ENCODE measurements at places on chromosomes 7 and 10.

DNA sequence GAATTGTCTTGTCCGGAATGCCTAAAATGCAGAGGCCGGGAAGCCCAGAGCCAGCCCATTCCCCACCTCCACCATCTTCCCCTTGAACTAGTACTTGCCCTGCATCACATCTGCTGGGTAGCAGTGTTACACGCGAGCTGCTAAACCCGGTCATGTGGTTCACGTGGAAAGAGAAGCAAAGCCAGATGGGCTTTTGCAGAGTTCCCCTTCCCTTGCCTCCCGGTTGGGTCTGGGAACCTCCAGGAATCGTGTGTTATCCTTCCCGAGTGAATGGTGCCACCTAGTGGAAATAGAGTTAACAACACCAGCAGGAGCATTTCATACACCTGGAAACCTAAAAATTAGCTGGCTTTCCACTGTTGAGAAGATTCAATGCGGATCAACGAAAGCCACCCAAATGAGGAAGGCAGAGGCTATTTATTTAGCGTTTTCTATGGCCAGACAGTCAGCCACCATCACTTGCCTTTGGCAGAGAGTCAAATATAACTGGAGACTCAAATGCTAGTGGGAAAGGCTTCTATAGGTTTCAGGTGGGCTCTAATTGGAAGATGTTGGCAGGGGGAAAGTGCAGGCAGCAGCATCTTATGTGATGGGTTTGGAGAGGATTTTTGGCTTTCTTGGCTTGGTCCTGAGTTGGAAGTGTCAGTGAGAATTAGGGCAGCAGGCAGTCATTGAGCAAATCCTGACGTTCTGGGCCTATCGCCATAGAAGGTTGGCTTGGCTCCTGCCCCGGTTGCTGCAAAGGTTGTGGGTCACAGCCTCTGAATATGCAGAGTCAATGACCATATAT lies 12.9 kb upstream of the DENND2A start:
- no peak for DNase-seq

GRCh38 chr7:145850636-145851035 lies 266.0 kb upstream of the CNTNAP2 start:
- no peak for DNase-seq

GRCh38 chr7:92714767-92715166 lies 121.6 kb downstream of the CDK6 start:
- DNase-seq, result no peak

DNA sequence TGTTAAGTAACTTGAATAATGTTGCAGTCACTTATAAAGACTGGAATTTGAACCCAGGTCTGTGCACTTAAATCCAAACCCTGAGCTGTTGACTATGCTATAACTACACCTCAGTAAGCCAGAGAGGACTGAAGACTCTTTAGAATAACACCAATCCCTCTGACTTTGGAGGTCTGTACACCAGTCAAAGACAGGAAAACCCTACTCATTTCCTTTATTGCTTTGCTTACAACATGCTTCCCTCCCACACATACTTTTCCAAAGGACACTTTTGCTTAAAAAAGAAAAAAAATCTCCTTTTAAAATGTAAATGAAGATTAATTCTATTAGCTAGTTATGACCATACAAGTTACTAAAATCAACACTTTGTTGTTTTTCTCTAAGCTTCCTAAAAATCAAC lies 184.7 kb upstream of the KCTD7 start:
- no peak for DNase-seq

DNA sequence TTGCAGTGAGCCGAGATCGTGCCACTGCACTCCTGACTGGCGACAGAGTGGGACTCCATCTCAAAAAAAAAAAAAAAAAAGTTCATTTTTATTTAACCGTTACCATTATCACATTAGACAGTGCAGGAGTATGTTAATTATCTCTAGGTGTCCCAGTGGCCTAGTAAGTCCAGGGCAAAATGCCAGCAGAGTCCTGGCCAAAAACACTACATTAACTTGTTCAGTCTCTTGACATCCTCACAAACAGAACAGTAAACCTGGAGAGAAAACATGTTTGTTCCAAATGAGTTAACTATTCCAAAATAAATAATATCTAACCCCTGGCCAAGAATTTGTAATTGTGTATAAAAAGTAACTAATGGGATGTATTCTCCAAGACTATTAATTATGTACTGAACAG lies 43.2 kb downstream of the PTPRZ1 start:
- DNase-seq, result no peak

Measured in activated CD4-positive, alpha-beta T cell treated with anti-CD3 and anti-CD28 coated beads, Interleukin-2, amount 50 U/mL, for 4 hours (primary cell).